ENCODE measurements at places on chromosomes 3 and 15. TPM values are rescaled to one million over a fixed set of nuclear protein-coding genes. Genes with fewer than 3 reads are reported as not detected.

Gene IGSF10
- 0.15 TPM for total RNA-seq

Gene TRIM71
- not detected for total RNA-seq

Gene MUC4
- not detected for total RNA-seq

Gene FBXO40
- total RNA-seq, result not detected

Gene ZNF860
- 0.17 TPM for total RNA-seq

Gene RAD51
- 12.9 TPM for total RNA-seq

Gene KLHL6
- not detected for total RNA-seq

Gene TRAK1
- total RNA-seq, result 17.8 TPM

Gene ARPIN
- 14.8 TPM for total RNA-seq

Gene FETUB
- total RNA-seq, result not detected

Gene DPPA2
- not detected for total RNA-seq

Gene CFAP100
- not detected for total RNA-seq

Gene FEZF2
- not detected for total RNA-seq

All from bronchus fibroblast of lung (primary cell).